ENCODE measurements at places on chromosomes 3 and 15. TPM values are rescaled to one million over a fixed set of nuclear protein-coding genes. Genes with fewer than 3 reads are reported as not detected.

The C2CD4B gene
- polyA plus RNA-seq = 1.7 TPM

The CHL1 gene
- polyA plus RNA-seq = 2.9 TPM

The UROC1 gene
- polyA plus RNA-seq = not detected

The TAGLN3 gene
- polyA plus RNA-seq = 4.3 TPM

The SCAMP5 gene
- polyA plus RNA-seq = 6.2 TPM

DNA sequence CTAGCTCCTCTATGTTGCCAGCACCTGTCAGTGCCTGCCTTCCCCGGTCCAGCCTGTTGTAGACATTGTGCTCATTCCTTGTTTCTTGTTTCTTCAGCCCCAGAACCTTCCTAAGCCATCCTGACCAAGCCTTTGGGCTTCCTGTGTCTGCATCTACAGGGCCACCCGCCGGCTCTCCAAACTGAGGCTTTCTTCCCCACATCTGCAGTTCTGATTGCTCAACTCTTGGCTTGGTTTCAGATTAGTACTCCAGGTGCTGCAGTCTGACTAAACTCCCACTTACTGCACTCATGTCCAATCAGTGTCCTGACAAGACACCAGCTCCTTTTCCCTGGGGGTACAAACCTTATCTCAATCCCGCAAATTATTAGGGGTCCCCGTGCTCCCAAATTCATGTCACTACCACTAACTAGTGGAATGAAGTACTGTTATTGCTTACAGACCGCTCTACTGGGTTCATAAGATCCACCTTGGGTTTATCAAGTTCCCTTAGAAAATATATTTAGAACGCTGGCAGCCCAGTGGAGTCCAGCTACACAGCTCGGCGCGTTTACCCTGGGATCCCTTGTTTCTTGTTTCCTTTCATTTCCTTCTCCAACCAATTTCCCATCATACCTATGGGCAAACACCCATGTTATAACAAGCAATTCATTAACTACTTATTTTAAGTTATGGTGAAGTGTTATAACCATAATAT, 114.2 kb upstream of the TJP1 start:
- no peak for DNase-seq

DNA sequence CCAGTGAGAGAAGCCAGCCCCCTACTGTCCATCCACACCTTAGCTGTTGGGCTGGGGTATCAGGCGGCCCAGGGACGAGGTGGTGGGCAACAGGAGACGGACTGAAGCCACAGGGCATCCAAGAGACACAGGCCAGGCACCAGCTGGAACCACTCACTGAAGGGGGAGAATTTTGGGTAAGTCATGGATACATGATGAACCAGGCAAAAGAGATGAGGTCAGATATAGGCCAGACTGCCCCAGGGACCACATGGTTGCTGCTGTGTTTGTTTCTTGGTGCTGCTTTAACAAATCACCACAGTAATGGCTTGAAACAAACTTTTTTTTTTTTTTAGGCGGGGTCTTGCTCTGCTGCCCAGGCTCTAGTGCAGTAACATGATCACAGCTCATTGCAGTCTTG, 66.4 kb downstream of the SEMA5B start:
- DNase-seq = no peak

DNA sequence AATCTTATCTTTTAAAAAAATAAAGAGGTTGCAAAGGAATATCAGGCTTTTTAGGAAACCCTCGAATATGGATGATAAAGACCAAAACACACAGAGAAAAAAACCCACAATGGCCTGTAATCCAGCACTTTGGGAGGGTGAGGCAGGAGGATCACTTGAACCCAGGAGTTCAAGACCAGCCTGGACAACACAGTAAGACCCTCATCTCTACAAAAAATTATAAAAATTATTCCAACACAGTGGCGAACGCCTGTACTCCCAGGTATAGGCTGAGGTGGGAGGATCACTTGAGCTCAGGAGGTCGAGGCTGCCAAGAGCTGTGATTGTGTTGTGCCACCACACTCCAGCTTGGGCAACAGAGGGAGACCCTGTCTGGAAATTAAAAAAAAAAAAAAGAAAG, 30.8 kb downstream of the RAF1 start:
- no peak for DNase-seq

DNA sequence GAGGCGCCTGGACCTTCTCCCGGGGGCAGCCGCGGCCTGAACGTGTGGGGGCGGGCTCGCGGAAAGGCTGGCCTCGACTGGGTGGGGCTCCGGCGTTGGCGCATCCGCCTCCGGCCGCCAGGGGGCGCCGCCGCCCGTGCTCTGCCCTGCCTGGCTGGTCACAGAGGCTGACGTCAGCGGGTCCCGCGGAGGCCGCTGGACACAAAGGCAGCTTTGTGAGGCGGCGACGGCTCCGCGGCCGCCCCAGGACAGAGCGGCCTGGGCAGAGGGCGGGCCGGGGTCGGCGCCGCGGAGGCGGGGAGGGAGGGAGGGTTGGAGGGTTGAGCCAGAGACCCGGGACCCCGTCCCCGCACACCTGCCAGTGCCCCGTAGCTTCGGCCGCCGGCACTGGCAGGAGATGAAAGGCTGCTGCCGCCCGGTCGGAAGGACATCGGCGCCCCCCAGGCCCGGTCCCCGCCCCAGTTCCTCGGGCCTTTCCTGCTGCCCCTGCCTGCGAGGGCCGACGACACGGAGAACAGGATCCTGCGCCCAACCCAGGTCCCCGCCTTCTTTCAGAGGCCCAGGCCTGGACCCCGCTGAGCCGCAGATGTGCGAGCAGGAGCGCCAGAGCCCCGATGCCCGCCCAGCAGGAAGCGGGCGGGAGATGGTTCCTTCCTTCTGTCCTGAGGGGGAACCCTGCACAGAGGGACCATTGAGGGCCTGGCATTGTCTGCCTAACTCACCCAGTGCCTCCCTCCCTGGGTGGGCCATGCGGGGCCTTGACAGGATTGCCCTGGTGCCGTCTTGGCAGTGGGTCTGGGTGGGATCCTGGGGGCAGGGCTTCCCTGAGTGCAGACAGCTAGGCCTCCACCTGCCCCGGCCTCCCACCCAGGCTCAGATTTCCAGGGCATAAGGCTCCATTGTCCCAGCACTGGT, 8.7 kb upstream of the SEMA3B start:
- DNase-seq = peak; percentile 97

DNA sequence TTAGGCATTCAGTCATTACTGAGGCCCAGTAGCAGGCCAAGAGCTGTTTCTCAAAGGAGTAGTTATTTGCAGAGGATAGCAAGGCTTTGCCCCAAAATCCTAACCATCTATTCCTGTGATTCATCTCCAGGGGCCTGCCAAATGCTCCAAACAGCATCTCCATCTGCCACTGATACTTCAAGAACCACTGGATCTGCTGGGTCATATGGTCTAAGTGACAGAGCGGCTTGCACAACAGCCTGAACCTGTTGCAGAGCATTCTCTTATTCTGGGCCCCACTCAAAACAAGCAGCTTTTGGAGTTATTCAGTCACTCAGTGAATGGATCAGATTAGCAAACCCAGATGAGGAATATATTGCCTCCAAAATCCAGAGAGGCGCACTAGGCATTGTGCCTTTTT, 68.8 kb upstream of the ALDH1A3 start:
- DNase-seq = no peak

- DNase-seq = no peak
Measured at GRCh38 chr15:57064033-57064432, 145.6 kb downstream of the TCF12 start.

- no peak for DNase-seq
Measured at GRCh38 chr15:76236350-76236749, 74.9 kb downstream of the ETFA start.

DNA sequence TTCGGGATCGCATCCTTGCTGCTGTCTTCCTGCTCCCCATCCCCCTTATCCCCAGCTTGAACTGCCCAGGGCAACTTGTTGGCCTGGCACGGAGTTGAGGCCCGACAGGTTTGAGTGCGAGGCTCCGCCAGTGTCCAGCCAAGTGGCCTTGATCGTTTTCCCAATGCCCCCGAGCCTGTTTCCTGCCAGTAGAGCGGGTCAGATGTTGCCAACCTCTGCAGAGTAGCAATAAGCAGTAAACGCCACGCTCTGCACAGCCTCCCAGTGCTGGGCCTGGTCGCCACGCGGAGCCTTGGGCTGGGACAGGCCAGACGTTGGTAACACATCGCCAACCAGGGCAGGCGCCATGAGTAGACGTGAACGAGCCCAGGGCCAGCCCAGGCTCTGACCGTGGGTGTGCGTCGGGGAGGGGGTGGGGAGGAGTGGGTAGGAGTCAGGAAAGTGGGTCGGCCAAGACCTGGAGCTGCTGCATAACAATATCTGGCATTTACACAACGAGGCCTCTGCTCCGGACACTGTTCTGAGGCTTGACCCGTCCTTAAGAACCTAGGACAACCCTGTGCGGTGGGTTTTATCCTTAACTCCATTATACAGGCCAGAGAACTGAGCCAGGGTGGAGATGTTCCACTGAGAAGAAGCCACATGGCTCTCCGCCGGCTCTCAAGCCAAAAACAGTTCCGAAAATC, 444 bp upstream of the ABHD14A start:
- DNase-seq = no peak

Measured in muscle of back (tissue), 13 donors.